Chondrocyte (in vitro differentiated cells): ENCODE measurements at places on chromosomes 11 and 22.

GRCh38 chr22:26534171-26534855 is 22.0 kb upstream of the TFIP11 start:
- no peak for DNase-seq

- no peak for DNase-seq
Measured at GRCh38 chr11:113444502-113445123, 30.6 kb downstream of the DRD2 start.

DNA sequence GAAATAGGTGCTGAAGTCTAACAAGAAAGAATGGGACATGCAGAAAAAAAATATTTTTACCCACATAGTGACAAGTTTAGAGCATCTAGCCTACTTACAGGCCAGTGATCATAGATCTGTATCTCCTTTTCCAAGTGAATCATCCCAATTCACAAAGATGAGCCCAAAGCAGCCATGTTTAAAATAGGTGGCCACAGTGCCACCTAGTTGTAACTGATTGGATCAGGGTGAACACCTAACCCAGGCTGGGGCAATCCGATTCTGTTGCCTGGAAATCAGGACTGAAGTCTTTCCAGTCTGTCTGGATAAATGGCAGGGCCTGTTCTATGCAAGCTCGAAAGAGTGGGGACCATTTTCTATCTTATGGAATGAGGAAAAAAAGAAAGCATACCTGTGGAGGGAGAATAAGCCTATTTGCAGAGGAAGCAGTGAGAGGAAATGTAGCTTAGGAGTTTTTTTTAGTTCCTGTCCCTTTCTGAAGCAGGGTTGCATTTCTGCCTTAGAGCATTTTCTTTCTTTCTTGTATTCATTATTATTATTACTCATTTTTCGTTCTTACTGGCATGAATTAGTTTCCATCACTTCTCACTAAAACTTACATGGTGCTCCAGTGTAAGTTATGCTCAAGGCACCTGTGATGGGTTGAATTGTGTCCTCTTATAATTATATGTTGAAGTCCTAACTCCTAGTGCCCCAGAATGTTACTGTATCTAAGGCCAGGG is 113.2 kb upstream of the RAG2 start:
- DNase-seq = no peak

- DNase-seq = no peak
Measured at GRCh38 chr22:20242393-20243175, 25.5 kb downstream of the RTN4R start.

DNA sequence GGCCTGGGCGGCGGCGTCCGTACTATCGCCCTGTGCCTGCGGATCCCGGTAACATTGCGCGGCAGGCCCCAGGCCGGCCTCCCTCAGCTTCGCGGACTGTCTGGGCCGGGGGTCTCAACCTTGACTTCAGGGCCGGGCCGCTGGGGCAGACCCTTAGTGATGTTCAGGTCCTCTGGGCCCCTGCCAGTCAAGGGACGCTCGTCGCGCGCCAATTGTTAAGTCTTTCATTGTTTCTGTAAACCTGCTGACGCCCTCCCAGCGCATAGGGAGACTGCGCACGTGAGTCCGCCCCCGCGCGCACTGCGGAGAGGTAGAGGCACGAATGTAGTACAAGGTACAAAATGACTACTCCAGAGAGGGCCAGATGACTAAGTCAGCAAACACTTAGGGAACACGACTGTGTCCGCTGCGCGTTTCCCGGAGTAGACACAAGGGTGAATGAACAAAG is 451 bp upstream of the HDHD5 start:
- no peak for DNase-seq

DNA sequence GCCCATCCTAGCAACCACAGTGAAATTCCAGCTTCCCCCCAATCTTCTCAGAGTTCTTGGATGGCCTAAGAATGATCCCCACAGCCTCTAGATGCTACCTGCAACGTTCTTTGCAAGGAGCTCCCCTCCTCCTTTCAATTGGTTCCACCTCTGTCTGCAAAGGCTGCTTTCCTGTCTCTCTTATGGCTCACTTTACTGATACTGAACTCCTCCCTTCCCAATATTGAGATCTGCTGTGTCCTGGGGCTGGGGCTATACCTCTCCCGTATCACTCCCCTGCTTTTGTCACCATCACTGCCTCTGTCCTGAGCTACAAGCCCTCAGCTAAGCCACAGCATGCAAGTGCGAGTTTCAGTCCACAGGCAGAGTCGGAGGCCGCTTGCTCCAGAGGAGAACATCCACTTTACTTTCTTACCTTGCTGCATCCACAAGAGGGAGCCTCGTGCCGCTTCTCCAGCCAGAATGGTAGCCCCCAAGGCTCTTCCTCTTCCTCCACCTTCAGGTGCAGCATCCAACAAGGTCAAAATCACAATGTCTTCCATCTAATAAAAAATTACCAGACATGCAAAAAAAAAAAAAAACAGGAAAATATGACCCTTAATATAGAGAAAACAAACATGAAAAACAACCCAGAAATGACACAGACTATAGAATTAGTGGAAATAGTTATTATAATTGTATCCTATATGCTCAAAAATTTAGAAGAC is 48.6 kb upstream of the TMEM45B start:
- DNase-seq = no peak

DNA sequence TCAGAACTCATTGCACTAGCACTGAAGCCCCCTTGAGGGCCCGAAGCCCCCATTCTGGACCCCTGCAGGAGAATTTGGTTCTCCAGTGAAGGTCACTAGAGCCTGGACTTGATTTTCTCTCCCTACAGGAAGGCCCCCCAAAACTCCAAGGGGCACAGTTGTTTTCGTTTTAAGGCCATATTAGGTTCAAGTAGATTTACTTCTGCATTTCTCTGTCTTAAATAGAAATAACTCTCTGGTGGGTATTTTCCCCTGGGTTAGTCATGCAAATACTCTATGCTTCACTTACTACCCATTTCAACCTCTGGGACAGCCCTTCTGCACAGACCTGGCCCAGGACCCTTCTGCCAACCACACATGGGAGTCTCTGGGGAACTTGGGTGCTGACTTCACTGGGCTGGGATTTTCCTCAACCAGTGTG is 41.6 kb downstream of the WEE1 start:
- DNase-seq = no peak
